T-helper 1 cell treated with Interleukin-12 subunit alpha and Interleukin-12 subunit beta and Interleukin-4 antibody, amounts not matched to agents 30 ng/mL and 1 ng/mL, for 36 hours (primary cell): ENCODE measurements at places on chromosomes 7 and 10. TPM values are rescaled to one million over a fixed set of nuclear protein-coding genes. Genes with fewer than 3 reads are reported as not detected.

The SEMA3D gene
- not detected in 2 replicates for total RNA-seq

The ANXA7 gene
- total RNA-seq, result 132 and 143 TPM in 2 replicates

The FEZF1 gene
- not detected in 2 replicates for total RNA-seq

The CAMK2B gene
- 0.27 TPM in 1 of 2 replicates, not detected in the other for total RNA-seq

The DOCK1 gene
- total RNA-seq, result 0.73 and 0.86 TPM in 2 replicates

The BNIP3 gene
- total RNA-seq, result 28.0 and 30.4 TPM in 2 replicates

The CRYGN gene
- total RNA-seq, result not detected in 2 replicates

The VPS37D gene
- total RNA-seq, result 0.15 and 0.27 TPM in 2 replicates

The POU6F2 gene
- total RNA-seq, result 0.12 and 0.32 TPM in 2 replicates

The TRIM73 gene
- total RNA-seq, result 11.5 and 12.4 TPM in 2 replicates

The MYL10 gene
- not detected in 2 replicates for total RNA-seq

The DYNC1I1 gene
- total RNA-seq, result not detected in 2 replicates

The SLC18A3 gene
- total RNA-seq, result not detected in 2 replicates

The ELN gene
- not detected in 2 replicates for total RNA-seq

The A1CF gene
- total RNA-seq, result not detected in 2 replicates

The MCM10 gene
- 50.7 and 55.5 TPM in 2 replicates for total RNA-seq

The IL2RA gene
- 459 and 464 TPM in 2 replicates for total RNA-seq

The HOXA4 gene
- 0.22 TPM in 1 of 2 replicates, not detected in the other for total RNA-seq

The MMD2 gene
- total RNA-seq, result not detected in 2 replicates

The UTF1 gene
- total RNA-seq, result not detected in 2 replicates

The FOXP2 gene
- not detected in 2 replicates for total RNA-seq

The CCDC3 gene
- total RNA-seq, result 0.15 and 0.27 TPM in 2 replicates

The CTBP2 gene
- 0.39 TPM in 2 replicates for total RNA-seq
